ENCODE measurements at places on chromosomes 7 and 10. TPM values are rescaled to one million over a fixed set of nuclear protein-coding genes. Genes with fewer than 3 reads are reported as not detected.

DNA sequence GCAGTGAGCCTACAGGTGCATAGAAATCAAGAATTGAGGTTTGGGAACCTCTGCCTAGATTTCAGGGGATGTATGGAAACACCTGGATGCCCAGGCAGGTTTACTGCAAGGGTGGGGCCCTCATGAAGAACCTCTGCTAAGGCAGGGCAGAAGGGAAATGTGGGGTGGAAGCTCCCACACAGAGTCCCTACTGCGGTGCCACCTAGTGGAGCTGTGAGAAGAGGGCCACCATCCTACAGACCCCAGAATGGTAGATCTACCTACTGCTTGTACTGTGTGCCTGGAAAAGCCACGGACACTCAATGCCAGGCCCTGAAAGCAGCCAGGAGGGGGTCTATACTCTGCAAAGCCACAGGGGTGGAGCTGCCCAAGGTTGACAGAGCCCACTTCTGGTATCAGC, 533.5 kb downstream of the GPAM start:
- DNase-seq: no peak

PAPOLB gene
- total RNA-seq: not detected

DNA sequence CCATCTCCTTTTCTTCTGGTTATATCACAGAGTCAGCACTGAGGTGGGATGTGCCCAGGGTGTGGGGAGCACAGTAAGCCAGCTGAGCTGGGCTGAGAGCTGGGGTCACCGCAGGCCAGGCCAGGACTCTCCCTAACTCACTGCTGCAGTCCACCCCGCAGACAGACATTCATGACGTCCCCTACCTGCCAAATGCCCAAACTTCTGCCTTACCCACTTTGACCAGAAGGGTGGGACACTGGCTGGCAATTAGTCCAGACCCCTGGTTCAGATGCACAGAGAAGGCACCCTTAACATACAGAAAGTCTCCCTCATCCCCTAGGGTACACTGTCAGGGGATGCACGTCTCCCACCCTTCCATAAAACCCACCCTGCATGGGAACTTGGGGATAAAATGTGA, 2.1 kb downstream of the DRGX start:
- DNase-seq: no peak

GRCh38 chr10:44012921-44013320, 364.2 kb upstream of the ZNF32 start:
- DNase-seq: no peak

FAM185A gene
- 4.6 TPM for total RNA-seq

LRRC4 gene
- 0.74 TPM for total RNA-seq

DNA sequence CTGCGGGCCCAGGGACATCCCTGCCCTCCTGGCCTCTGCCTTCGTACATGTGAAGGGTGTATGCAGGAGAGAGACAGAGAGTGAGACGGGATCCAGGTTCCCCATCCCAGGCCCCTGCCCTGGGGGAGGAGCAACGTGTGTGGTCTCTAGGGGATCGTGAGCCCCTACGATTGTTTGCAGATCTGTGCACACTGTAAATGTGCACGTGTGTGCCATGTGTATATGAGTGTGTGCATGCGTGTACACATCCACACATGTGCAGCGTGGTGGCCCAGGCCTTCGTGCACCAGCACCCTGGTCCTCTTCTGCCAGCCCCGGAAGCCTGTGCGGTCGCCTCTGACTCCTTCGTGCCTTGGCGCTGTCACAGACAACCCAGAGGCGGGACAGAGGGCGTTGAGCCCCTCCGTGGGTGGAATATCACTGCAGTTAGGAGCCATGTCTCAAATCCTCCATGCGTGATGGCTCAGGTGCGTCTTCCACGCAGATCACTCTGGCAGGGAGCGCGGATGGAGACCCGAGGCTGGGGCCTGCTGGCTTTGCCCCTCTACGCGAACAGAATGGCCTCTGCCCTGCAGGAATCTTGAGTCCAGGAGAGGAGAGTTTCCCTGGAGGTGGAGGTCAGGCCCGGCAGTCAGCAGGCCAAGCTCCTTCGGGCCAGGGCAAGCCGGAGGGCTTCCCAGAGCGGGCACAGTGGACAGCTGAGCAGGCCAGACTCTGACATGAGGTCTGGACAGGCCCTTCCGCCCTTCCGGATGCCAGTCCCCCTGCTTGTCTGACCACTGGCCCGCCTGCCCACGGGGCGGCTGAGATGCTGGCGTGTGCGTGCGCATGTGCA, 97.5 kb downstream of the UNCX start:
- DNase-seq: no peak

DNA sequence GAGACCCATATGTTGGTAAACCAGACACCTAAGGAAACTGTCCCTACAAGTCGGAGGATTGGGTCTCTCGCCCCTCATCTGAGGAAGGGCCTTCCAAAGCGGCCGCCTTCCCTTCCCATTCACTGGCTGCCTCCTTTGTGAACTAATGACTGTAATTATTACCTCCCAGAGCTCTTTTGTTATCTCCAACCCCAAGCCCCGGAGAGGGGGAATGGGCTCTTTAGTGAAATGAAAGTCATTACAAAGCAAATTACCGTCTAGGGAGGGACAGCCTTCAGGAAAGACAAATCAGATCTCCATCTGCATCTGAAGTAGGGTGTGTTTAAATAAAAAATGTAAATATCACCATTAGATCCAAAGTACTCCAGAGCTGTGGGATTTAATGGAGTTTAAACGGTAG, 2.6 kb upstream of the GAD2 start:
- no peak for DNase-seq

PSD gene
- total RNA-seq: 4.2 TPM

DNA sequence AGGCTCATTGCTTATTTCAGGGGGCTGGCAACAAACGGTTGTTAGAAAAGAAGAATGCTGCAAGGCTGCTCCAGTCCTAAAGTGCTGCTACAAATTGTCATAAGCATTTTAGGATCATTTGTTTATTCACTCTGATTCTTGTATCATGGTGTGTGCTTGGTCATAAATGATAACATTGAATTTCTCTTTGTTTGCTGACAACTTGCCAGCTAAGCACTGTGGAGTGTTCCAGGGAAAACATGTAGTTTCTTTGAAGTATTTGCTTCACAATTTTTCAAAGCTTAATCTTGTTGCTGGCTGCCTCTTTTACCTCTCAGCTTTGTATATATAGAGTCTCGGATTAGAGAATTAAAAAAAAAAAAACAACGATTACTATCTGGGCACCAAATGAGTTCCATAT, 263.0 kb downstream of the PHF14 start:
- DNase-seq: no peak

DNA sequence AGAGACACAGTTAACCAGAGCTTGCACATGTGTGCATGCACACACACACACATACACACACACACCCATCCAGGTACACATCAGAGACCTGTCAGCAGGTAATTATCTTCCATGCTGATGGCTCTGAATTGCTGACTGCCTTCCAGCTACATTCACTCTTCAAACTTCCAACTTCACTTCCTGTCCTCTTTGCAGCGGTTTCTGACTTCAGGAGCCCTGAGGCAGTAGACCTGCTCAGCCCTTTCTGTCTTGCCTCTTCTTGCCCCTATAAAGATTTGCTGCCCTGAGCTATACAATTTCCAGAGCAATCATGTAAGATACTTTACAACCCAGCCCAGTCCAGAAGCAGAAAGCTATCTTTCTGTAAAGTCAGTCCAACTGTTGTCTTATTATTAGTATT, 310.2 kb downstream of the FGFR2 start:
- DNase-seq: no peak

ANKRD26 gene
- total RNA-seq: 7.1 TPM

TET1 gene
- 0.43 TPM for total RNA-seq

SEMA3D gene
- total RNA-seq: not detected

HECW1 gene
- not detected for total RNA-seq

MUC12 gene
- 0.48 TPM for total RNA-seq

GRCh38 chr7:128829391-128830166, 627 bp upstream of the FLNC start:
- DNase-seq: no peak

DNA sequence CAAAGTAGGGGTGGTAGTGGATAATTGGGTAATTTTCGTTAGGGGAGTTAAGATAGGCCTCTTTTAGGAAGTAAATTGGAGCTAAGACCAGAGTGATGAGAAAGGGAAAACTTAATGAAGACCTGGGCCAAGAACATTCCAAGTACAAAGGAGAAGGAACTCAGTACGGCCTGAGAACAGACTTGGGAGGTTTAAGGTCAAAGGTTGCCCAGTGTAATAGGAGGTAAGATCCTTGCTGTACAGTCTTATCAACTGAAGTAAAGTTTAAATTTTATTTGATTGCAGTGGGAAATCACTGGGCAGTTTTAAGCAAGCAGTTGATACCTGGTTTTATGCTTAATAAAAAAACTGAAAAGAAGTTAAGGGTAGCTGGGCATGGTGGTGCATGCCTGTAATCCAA, 76.4 kb downstream of the MPLKIP start:
- DNase-seq: no peak

- DNase-seq: no peak
Measured at GRCh38 chr10:94344522-94345122, 18.1 kb downstream of the NOC3L start.

SPACDR gene
- 3.9 TPM for total RNA-seq

CALCR gene
- total RNA-seq: not detected

LDB1 gene
- 48.1 TPM for total RNA-seq

BICC1 gene
- not detected for total RNA-seq

- peak; percentile 76 for DNase-seq
Measured at GRCh38 chr7:3112479-3113134, 68.9 kb upstream of the CARD11 start.

TRPV5 gene
- total RNA-seq: not detected

GRCh38 chr7:48292949-48293348, 121.7 kb downstream of the ABCA13 start:
- no peak for DNase-seq

DNA sequence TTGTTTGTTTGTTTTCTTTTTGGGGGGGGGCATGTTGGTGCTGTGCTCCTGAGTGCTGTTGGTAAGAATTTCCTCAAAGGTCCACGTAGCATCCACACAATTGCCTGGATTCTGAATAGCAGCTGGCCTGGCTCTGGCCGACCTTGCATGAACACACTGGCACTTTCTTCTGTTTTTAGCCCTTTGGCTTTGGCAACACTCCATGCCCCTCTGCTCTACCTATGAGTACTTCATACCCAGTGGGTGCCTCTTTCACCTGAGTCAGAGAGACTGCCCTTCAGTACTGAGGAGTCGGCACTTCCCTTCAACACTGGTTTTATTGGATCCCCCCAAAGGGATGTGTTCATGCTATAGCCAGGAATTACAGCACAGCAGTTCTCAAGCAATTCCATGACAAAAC, 7.2 kb upstream of the NPVF start:
- no peak for DNase-seq

SEMA4G gene
- total RNA-seq: 0.74 TPM

GRCh38 chr7:55349121-55349520, 16.0 kb upstream of the LANCL2 start:
- no peak for DNase-seq

DNA sequence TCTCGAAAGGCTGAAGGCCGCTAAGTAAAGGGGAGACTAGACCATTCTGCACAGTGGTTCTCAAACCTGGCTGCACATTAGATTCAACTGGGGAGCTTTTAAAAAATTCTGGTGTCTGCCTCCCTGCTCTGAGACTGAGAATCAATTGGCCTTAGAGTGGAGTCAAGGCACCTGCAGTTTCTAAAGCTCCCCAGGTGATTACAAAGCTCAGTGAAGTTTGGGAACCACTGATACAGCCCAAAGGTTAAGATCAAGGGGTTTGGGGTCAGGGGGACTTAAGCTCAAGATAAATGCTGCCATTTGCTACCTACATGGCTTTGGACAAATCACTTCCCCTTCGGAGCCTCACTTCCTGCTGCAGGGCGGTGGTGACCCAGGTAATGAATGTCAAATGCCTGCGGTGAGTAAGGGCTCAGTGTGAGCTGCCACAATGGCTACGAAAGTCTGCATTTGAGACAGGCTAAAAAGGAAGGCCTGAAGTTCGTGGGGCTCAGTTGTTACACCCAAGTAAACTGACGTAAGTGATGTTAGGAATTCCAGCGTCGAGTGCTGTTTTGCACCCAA, 72.3 kb downstream of the TLL2 start:
- DNase-seq: no peak

- no peak for DNase-seq
Measured at GRCh38 chr7:127755521-127755920, 103.5 kb downstream of the SND1 start.

CYP3A5 gene
- total RNA-seq: not detected

DNA sequence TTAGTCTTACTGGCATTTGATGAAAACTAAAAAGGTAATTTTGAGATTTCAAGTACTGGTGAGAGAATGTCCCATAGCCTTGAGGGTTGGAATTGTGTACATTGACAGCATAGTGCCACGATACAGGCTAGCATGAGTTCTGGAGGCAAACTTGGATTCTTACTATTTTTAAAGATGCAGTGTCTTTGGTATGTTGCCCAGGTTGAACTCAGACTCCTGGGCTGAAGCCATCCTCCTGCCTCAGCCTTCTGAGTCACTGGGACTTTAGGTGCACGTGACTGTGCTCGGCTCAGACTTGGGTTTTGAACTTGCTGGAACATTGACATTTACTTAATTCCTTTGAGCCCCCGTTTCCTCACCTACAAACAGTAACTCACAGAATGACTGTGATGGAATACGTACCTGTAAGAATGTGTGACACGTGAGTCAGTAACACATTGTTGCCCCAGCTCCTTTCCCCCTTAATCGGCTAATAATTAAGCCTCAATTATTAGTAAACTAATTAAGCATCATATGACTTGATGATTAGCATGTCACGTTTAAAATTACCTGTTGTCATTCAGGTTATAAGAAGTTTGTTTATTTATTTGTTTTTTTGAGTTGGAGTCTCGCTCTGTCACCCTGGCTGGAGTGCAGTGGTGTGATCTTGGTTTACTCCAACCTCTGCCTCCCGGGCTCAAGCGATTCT, 10.6 kb downstream of the DNAJB6 start:
- peak; percentile 50 for DNase-seq

DNA sequence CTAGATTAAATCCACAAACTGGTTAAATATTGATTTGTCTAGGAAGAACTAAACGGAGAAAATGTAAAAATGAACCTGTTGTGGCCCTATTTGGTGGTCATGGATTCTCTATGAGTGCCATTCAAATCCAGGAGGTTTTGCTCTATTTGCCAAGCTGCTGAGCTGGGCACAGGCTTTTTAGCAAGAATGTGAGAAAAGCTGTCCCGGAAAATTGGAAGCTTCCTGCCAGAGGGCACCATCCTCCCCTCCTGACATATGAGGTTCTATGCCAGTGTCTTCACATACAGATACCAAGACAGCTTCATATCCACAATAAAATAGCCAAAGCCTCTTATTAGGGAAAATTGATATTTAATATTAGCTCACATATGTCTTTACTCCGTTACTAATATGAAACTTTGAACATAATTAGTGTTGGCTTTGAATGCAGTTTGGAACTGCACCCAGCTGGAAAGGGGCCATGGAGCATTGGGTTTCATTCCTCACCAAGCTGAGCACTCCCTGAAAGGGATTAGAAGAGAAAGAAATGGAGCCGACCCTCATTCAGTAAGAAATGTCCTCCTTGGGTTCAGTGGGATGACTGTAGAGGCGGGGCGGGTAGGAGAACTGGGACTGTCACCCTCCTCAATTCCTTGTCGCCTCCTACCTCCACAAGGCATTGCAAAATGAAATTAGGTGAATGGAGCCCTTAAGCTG, 47.8 kb downstream of the NRCAM start:
- DNase-seq: no peak

LRIT1 gene
- total RNA-seq: not detected

GRCh38 chr7:19089378-19089777, 28.1 kb downstream of the TWIST1 start:
- no peak for DNase-seq

- no peak for DNase-seq
Measured at GRCh38 chr7:35522697-35523096, 172.2 kb downstream of the HERPUD2 start.

- DNase-seq: no peak
Measured at GRCh38 chr10:125538947-125539731, 143.8 kb downstream of the TEX36 start.

NEBL gene
- not detected for total RNA-seq

GRCh38 chr7:103803631-103804030, 185.8 kb downstream of the RELN start:
- DNase-seq: no peak
